ENCODE measurements at places on chromosomes 11 and 22.

- no peak for DNase-seq
Observed at GRCh38 chr11:443542-444199, 1.9 kb upstream of the ANO9 start.

- DNase-seq = no peak
Observed at GRCh38 chr11:87972133-87972532, 203.1 kb downstream of the RAB38 start.

DNA sequence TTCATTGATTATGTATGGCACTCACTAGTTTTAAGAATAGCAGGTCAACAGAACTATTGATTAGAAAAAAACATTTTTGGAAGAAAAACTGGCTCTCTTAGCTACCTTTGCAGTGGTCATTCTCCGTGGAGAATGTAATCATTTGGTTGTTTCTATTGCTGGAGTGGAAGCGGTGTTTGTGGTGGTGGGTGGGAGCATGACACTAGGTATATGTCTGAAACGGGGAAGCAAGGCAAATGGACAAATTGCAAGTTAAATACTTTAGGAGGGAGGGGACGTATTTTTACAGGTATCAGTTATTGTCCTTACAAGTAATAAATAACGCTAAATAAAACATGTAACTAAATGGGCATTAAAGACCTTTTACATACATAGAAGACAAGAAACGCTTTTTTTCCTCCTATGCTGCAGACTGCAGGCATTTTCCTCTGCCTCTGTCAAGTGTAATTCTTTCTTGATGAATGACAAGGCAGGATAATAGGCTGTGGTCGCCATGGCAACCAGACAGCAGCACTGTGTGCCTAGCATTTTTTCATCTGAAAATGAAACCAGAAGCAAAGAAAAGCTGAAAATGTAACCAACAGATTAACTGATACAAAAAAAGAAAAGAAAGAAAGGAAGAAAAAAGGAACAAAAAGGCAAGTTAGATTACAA is 46.2 kb downstream of the BLID start:
- DNase-seq = no peak

DNA sequence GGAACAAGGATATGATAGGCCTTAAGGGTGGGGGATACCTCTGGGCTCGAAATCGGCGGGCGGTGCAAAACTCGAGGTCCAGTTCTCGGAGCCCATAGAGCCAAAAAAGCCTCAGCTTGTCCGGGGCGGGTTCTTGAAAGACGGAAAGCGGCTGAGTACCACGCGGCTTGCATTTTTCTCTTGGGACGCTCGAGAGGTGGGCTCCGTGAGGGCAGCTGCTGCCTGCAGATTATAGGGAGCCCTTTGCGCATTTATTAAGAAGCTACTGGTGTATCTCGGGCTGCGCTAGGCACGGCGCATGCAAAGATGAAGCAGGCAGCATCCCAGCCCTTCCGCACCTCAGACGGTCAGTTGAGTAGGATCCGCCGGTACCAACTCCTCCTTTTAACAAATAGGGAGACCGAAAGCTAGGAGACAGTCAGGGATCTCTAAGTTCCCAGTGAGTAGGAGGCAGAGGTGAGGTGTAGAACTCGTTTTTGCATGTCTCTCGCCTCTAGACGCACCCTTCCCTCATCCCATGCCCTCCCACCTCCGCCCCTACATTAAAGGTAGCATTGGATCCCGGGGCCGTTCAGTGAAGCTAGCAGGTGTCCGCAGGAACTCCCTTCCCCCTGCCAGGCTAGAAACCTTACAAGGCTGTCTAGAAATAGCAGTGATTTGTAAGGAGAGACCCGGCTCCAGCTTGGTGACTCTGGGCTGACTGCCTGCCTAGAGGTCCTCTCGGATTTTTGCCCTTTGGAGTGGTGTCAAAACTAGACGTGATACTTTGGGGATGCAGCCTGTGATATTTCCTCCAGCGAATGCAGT is 768 bp downstream of the LDHA start:
- DNase-seq = no peak

GRCh38 chr22:29116397-29117123 is 43.7 kb downstream of the KREMEN1 start:
- no peak for DNase-seq

DNA sequence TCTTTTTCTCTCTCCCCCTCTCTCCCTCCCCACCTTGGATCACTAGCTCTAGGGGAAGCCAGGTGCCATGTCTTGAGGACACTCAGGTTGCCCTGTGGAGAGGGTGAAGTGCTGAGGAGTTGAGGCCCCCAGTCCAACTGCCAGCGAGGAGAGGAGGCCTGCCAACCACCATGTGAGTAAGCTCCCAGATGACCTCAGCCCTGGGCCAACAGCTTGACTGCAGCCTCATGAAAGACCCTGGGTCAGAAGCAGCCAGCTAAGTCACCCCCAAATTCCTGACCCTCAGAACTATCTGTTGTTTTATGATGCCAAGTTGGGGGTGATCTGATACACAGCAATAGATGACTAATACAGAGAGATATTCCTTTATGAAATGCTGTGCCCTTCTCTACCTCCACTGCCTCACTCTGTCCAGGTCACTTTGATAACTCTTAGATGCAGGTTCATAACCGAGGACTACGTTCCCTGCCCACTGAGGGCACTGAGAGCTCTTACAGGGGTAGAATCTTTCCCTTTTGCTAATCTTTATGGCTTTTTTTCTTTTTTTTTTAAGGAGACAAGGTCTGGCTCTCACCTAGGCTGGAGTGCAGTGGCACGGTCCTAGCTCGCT is 8.0 kb downstream of the ARFGAP3 start:
- DNase-seq = no peak

DNA sequence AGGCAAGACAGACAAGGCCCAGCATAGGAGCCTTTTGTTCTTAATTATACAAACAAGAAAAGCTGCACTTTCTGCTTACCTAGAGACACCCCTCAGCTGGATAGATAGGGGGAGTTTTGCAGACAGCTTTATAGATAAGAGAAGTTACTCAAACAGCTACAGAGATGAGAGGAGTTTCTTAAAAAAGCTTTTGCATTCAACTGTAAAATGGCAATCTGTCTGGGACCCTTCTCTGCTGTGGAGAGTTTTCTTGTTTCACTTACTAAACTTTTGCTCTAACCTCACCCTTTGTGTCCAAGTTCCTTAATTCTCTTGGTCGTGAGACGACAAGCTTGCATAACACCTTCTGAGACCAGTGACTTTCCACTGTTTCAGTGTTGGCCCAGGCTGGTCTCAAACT is 103.8 kb upstream of the CHORDC1 start:
- DNase-seq = no peak

- no peak for DNase-seq
Observed at GRCh38 chr11:20501252-20501651, 98.2 kb upstream of the SLC6A5 start.

GRCh38 chr11:18540207-18541009 is 13.7 kb upstream of the TSG101 start:
- no peak for DNase-seq

- peak; percentile 16 for DNase-seq
Observed at GRCh38 chr11:124586238-124586860, 16.6 kb downstream of the OR8A1 start.

DNA sequence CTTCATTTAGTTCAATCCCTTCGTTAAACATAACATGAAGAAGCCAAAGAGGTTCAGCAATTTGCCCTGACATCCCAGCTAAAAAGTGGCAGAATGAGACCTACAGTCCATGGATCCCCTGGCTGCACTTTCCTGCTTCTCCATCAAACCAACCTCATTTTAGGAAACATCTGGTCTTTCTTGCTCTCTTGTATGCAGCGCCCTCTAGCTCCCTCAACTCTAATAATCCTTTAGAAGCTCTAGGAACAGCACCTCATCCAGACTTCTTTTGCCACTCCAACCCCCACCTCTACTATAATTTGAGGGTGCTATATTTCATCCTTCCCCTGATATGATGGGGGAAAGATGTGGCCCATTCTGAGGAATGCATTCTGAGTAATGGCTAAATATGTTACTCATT is 7.4 kb downstream of the CNTF start:
- DNase-seq = no peak

- DNase-seq = no peak
Observed at GRCh38 chr11:95081412-95081811, 8.2 kb upstream of the ENDOD1 start.

DNA sequence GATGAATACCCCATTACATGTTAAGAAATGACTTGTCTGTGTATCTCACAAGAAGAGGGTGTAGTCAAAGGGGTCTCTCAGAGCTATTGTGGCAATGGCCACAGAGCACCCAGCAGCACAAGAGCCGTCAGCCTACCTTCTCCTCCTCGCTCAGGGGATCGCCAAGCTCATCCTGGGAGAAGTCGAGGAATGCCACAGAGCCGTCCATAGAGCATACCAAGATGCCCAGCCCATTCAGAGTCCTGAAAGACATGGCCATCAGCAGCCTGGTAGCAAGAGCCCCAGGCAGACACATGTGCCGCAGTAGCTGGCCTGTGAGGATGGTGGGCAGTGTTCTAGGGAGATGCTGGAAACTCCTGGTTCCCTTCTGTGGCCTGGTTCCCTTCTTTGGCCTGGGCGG is 44.0 kb downstream of the HIRA start:
- no peak for DNase-seq

DNA sequence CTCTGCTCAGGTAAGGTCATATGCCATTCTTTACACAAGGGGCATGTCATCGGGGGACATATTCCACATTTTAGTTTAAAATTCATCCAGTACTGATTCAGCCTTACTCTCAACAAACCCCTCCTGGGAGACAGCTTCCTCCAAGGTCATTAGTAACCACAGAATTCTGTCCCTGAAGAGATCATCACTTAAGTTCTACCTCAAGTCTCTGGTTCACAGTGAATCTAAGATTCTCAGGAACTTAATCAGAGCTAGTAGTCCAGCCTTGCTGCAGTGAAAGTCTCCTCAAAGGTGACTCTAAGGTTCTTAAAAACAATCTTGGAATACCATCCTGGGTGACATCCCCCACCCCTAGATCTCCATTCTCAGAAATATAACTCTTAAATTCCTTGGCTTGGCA is 18.9 kb upstream of the GDPD4 start:
- no peak for DNase-seq
